ENCODE measurements at places on chromosomes 16 and 17. TPM values are rescaled to one million over a fixed set of nuclear protein-coding genes. Genes with fewer than 3 reads are reported as not detected.

CD300LB gene
- not detected for total RNA-seq

SLC52A1 gene
- not detected for total RNA-seq

CTRB1 gene
- total RNA-seq = not detected

GDPD3 gene
- 13.8 TPM for total RNA-seq

PKD1 gene
- total RNA-seq = 97.8 TPM

AXIN2 gene
- total RNA-seq = 10.2 TPM

CTRL gene
- total RNA-seq = 2.2 TPM

ZKSCAN2 gene
- 17.3 TPM for total RNA-seq

UMOD gene
- total RNA-seq = 0.11 TPM

CRISPLD2 gene
- 11.0 TPM for total RNA-seq

SLC4A1 gene
- total RNA-seq = not detected

COIL gene
- total RNA-seq = 26.7 TPM

FBXL16 gene
- 4.3 TPM for total RNA-seq
